Endothelial cell (in vitro differentiated cells): ENCODE measurements at places on chromosomes 4 and X. TPM values are rescaled to one million over a fixed set of nuclear protein-coding genes. Genes with fewer than 3 reads are reported as not detected.

The PFKFB1 gene
- 0.49 TPM for total RNA-seq

The NHSL2 gene
- total RNA-seq = 57.6 TPM

The CXorf65 gene
- total RNA-seq = not detected

The CLCN4 gene
- total RNA-seq = 23.1 TPM

The WDR17 gene
- total RNA-seq = 0.64 TPM

The L1CAM gene
- 0.31 TPM for total RNA-seq

The ASB12 gene
- 0.33 TPM for total RNA-seq

The DKK2 gene
- 8.0 TPM for total RNA-seq

The ZNF718 gene
- 14.0 TPM for total RNA-seq

The ERCC6L gene
- total RNA-seq = 1.7 TPM
